ENCODE measurements at places on chromosomes 7 and 10.

DNA sequence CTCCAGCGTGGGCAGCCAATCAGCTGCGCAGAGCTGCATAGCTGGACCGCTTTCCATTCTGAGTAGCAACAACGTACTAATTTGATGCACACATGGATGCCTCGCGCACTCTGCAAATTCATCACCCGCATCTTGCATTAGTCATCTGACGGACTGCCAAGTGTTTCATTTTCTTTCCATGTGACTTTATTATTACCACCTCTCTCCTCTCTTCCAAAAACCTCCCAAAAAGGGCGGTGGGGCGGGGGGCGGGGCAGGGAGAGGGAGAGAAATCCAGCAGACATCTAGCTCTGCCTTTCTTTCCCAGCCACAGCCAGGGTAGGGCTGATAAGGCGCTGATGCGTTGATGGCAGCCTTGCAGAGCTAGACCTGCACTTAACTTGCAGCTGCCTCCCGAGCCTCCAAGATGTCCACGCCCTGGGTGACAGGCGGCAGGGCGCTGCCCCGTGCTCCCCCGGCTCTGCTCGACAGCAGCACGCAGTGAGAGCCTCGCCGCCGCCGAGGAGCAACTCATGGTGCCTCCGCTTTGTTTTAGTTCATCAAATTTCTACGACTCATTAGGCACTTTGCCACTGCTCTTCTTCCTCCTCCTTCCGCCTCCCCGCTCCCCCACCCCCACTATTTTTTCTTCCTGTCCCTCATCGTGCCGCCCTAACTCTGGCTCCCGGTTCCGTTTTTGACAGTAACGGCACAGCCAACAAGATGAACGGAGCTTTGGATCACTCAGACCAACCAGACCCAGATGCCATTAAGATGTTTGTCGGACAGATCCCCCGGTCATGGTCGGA lies 147.3 kb downstream of the CELF2 start:
- peak; percentile 85 for DNase-seq

DNA sequence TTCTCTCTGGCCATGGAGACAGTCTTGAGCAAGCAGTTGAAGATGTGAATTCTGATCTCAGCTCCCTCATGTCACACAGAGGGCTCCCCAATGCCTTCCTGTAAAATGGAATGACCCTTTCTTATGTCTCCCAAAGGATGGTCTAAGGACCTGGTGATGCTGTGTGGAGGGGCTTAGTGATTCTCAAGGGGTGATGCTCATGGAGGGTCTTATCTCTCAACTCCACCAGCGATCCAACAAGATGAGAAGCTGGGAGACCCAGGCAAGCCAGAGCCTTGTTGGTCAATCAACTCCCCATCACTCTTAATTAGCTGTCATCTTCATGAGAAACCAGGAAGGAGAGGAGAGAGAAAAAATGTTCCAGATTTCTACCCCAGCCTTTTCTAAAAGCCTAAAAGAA lies 78.0 kb upstream of the SORCS3 start:
- no peak for DNase-seq

DNA sequence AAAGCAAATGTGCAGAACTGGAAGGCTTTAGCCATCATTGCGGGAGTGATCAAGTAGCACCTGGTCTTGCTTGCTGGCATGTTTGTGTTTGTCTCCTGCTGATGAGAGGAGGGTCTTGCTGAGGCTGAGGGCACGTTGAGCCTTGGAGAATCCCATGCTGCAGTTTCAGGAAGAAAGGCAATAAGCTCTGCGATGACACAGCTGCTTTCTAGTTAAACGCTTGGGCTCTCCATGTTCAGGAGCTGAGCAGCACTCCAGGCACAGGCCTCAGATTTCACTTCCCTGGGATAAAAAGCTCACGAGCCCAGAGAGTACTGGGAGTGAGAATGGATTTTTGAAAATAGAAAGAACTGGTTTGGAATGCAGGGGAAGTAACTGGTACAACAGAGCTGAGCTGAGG lies 100.8 kb downstream of the LRRC18 start:
- DNase-seq: no peak

- DNase-seq: no peak
Observed at GRCh38 chr7:151549083-151549482, 29.4 kb upstream of the RHEB start.

GRCh38 chr7:150923196-150923595 lies 54.9 kb downstream of the KCNH2 start:
- DNase-seq: no peak

- DNase-seq: no peak
Observed at GRCh38 chr10:64896582-64896981, 1375.4 kb downstream of the REEP3 start.

DNA sequence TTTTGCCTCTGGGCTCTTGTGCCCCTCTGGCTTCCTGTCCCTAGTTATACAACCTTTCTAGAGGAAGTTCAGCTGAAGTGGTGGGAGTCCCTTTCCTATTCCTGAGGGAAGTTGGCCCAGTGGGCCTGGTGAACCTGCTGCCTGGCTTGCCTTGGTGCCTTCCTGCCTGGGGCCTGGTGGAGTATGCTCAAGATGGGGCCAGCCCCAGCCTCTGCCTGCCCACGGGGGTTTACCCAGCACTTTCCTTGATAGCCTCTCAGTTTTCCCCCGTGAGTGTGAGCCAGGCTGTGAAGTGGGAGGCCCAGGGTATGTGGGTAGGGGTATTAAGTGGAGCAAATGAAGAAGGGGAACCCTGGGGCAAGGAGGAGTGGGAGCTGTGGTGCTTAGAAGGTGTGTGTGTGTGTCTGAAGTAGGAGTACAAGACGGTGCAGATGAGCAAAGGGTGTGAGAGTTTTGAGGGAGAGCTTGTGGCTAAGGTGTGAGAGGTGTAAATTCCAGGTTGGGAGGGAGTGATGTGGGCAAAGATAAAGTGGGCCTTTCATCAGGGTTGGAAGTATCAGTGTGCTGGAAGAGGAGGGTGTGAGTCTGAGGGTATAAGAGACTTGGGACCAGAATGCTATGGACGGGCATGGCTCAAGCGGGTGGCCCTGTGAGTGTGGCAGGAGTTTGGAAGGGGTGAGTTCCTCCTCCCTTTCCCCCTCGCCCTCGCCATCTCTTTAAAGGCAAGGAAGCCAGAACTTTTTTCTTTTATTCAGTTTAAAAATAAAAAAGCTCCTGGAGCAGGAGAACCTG lies 10.9 kb upstream of the PAX2 start:
- no peak for DNase-seq

DNA sequence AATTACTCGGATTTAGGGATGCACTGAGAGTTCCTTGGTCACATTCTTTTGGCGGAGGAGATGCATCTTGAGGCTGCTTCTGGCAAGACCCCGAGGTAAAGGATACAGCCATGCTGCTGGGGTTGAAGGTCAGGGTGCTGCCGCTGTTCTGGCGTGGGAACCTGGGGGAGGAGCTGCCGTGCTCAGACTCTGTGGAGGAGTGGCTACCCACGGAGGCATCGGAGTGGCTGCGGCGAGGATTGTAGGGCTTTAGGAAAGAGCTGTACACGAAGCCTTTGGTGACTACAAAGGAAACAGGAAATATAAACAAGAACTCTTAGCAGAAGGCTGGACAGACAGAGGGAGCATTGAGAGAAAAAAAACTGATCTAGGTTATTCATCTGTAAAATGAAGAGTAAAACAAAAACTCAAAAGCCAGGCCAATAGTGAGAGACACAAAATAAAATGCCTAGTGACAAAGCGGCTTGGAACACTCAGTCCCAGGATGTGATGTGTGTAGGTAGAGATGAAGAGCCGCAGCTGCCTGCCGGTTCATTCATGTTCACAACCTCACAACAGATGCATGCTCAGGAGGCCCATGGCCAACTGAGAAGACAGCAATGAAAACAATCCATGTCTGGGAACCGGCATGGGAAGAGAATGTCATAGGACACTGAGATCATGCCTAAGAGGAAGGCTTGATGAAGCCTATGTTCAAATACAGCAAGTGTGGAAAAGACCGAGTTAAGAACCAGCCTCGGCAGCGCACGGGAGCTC lies 97.8 kb downstream of the ABCC2 start:
- no peak for DNase-seq

DNA sequence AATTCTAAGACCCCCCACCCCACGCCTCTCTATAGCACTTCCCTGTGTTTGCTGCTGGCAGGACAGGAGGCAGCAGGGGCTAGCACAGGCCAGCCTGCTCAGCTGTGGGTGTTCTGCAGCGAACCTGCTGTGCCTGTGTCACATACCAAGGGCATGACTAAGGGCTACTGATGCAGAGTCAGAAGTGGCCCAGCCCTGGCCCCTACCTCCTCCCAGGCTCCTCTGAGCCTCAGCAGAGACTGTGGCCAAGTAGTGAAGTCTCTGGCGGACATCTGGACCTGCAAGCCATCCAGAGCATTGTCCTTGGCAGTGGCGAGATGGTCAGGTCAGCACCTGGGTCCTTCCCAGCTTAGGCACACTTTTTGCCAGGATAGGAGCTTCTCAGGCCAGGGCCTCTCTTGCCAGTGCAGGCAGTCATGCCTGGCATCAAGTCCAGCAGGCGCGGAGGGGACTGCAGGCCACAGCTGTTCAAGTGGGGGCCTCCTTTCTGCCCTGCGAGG lies 116.3 kb upstream of the RET start:
- peak; percentile 48 for DNase-seq

DNA sequence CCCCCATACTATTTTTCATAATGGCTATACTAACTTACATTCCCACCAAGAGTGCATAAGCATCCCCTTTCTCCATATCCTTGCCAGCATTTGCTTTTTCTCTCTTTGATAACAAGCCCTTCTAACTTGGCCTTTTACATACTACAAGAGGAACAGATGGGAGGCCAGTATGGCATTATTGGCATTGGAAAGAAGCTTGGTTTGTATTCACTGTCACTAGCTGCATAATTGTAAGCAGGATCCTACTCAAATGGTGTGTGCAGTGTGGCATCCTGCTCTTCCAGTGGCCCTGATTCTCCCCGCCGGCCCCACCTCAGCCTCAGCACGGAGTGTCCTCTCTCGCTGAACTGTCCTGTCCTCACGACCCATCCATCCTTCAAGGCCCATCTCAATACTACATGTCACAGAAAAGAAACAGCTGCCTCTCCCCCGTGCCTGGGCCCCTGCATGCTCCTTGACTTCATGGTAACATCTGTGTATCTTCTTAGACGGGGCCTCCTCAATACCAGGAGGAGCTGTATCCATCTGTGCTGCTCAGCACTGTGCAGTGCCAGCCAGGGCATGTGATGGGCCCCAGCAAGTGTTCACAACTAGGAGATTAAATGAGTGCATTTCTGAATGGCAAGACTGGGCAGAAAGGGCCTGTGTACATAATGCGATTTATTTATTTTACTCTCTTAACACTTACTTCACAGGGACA lies 205.2 kb downstream of the COBL start:
- no peak for DNase-seq

GRCh38 chr10:14560791-14561765 lies 213.6 kb downstream of the FAM107B start:
- no peak for DNase-seq

DNA sequence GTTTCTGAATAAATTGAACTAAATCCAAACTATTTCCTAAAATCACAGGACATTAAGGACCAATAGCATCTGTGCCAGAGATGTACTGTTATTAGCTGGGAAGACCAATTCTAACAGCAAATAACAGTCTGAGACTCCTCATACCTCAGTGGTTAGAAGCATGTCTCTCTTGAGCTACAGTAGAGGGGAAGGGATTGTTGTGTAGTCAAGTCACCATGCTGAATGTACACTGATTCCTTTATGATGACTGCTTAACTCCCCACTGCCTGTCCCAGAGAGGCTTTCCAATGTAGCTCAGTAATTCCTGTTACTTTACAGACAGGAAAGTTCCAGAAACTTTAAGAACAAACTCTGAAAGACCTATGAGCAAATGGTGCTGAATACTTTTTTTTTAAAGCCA lies 13.9 kb downstream of the MEST start:
- DNase-seq: no peak

DNA sequence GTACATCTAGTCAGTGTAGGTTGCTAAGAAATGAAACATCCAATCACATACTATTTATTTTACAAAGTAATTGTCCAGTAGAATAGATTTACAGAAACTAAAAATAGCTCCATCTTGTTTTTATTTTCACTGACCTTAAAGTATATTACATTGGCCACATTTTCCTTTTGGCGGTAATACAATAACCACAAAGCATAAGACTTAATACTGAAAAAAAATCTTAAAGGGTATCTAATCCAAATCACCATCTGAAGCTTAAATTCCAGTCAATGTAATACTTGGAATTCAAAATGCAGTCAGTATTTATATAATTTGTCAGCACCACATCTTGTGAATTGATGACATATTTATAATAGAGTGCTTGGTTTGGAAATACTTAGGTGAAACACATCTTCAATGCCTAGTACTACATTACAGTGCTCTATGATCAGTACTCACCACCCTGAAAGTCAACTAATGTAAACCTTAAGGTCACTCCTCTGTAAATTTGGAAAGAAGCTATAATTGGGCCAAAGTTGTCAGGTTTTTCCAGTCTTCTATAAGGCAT lies 8.9 kb downstream of the ANKMY2 start:
- DNase-seq: no peak

GRCh38 chr10:102287991-102288390 lies 42.7 kb downstream of the GBF1 start:
- no peak for DNase-seq

GRCh38 chr10:112852306-112852705 lies 97.7 kb upstream of the TCF7L2 start:
- DNase-seq: peak; percentile 58

DNA sequence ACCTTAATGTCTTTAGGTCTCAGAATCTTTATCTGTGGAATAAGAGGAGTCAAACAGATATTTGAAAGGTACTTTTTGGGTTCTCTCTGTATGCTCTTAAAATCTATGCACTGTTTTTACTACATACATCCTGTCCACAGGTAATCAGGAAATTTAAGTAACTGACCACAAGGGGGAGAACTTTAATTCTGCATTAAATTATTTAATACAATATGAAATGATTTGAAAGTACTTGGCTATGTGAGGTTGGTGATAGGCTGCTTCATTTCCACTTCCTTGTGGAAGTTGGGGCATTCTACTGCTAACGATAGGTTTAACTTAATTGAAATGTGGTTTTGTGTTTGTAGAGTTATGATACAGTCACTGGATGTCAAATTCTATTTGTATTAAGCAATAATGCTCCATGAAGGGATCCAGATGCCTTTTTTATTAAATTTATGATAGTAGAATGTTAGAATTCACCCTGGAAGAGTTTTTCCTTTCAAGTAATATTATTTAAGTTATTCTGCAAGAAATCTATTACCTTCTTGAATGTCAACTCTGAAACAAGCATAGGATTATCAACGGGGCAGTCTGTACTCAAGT lies 6.0 kb downstream of the TEX47 start:
- DNase-seq: no peak

GRCh38 chr10:72335394-72336258 lies 19.1 kb downstream of the DNAJB12 start:
- DNase-seq: peak; percentile 85

DNA sequence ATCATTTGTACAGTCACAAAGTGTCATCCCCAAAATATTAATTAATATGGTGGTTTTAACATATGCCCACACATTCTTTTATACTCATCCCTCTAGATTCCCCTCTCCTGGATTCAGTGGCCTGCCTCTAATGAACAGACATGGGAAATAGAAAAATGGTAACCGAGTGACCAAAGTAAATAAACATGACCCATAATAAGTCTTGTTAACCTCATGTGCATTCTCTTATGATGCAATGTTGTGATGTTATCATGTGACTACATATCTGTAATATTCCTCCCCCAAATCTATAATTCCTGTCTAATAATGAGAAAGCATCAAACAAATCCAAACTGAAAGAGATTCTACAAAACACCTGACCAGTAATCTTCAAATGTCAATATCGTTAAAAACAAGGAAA lies 164.5 kb upstream of the PRSS1 start:
- DNase-seq: no peak
